ENCODE measurements at places on chromosomes 2 and 18.

GRCh38 chr2:196481324-196481697 is 158.2 kb upstream of the CCDC150 start:
- DNase-seq = peak; percentile 85

GRCh38 chr2:63817382-63817781 is 24.3 kb upstream of the UGP2 start:
- no peak for DNase-seq

DNA sequence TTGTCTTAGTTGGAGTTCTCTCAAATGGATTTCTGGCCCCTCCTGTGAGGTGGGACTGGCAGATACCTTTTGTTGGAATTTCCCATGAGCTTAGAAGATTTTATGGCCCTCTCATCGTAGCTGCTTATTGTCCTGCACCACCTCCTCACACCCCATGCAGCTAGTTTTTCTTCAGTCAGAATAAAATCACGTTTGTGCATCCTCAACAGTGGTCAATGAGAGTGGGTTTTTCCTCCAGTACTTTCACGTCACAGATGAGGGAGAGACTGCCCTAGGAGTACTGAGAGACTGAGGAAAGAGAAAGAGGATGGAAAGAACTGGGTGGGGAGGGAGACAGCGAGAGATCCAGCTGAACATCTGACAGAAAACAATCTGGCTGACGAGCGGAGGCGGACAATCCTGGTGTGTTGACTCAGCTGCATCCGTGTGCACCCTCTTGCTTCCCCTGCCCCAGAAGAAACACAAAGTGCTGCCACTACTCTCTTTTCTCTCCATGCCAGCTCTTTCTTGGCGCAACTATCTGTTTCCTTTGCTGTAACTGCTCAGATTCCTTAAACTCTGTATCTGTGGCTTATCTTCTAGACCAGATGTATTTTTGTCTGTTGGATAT is 7.4 kb downstream of the RAPGEF4 start:
- DNase-seq = no peak

DNA sequence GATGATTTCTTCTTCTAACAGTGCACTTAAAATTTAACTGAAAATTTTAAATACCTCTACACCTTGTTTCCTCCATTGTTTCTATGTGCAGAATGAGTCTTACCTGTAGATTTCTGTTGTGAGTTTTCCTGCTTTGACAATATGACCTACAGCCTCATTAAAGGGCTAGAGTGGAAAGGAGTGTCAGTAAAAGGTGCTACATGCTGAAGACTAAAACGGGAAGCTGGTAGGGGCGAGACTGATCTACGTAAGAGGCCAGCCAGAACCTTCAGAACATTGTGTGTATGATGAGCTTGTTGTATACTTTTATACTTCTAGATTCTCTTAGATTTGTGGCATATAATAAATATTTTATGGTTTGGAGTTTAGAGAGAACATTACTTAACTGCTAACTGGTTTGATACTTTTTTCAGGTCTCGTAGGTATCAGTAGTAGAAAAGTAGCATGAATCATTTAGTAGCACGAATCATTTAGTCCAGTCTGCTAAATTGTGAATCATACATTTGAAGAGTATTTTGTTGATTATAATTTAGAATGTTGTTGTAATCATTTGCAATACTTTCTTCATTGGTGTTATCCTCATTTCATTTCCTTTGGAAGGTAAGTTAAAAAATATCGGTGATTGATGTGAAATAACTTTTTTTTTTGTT is 14.3 kb downstream of the INSIG2 start:
- DNase-seq = no peak

DNA sequence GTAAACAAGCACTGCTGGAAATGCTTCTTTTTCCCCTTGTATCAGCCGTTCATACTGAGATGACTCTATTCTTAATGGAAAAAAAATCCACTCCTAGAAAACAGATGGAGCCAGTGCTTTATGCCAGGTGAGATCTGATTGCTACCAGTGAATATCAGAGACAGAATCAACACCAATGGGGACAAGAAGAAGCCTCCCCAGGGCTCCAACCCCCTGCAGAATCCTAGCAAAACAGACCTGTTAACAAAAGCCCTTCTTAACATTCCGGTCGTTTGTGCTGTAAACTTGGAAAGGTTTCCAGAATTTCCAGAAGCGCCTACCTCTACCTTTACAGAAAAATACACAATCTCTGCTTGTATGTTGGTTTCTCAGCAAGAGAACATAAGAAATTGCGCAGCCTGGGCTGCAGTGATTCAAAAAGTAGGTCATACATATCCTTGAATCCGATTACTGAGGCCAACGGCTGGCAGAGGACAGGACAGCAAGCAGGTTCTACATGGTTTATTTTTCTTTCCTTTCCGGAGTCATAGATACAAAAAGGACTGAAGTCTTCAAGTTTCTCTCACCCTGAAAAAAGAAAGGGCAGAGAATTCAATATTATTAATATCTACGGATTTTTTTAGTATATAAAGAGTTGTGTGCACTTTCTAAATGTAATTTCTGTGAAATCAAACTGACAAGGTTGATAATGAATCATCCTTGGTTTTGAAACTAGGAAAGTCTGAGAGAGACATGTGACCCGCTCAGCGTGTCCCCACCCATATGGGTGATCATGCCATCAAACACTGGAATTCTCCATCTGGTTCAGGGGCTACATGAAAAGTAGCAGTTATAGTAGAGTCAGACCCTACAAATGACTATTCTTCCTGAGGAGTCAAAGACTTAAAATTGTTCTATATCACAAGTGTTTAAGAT is 266.7 kb upstream of the MGAT5 start:
- DNase-seq = peak; percentile 40

GRCh38 chr2:237889811-237890210 is 30.4 kb downstream of the RAMP1 start:
- no peak for DNase-seq

DNA sequence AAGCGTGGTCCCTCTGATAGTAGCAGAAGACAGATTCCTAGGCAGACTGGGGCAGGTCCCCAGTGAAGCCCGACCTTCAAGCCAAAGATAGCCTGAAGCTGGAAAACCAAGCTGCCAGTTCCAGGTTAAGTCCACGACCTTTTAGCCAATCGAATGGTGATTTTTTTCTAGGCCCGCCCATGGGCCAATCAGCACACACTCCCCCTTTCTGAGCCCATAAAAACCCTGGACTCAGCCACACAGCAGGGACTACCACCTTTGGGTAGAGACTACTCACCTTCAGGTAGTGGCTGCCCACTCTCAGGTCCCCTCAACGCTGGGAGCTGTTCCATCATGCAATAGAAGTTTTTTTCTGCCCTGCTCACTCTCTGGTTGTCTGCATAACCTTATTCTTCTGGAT is 14.5 kb upstream of the ADI1 start:
- DNase-seq = no peak

- DNase-seq = no peak
Measured at GRCh38 chr2:3465844-3466481, 53.4 kb downstream of the ADI1 start.

DNA sequence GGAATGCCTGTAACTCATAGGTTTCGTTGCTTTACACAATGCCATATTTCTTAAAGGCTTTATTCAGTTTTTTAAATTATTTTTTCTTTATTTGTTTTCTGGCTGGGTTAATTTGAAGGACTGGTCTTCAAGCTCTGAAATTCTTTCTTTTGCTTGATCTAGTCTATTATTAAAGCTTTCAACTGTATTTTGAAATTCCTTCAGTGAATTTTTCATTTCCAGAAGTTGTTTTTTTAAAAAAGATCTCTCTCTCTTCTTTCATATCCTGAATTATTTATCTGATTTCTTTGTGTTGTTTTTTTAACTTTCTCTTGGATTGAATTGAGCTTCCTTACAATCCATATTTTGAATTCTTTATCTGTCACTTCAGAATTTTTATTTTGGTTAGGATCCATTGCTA is 239.9 kb upstream of the CTAGE1 start:
- no peak for DNase-seq

DNA sequence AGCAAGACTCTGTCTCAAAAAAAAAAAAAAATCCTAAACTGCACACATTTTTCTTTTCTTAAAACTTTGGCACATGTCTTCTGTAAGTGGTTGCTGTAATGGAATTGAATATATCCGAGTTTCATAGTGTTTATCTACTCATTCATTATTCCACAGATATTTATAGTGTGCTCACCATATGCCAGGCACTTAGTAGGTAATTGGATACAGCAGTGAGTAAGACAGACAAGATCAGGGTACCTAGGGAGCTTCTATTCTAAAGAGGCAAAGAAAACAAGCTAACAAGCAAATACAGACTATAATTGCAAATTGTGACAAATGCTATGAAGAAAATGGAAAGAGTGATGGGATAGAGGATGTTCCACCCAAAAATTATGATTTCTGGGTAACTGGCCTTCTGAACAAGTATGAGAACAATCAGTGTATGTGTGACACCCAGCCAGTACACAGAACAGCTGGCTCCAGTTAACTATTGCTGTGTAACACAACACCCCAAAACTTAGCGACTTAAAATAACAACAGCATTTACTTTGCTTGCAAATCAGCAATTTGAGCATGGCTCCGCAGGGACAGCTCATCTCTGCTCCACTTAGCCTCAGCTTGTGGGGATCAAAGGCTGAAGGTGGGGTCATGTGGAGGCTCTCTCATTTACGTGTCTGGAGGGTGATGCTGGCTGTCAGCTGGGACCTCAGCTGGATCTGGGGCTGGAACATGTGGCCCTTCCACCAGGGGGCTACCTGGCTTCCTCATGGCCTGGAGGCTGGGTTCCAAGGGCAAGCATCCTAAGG is 224.9 kb downstream of the INSIG2 start:
- no peak for DNase-seq

- DNase-seq = no peak
Measured at GRCh38 chr2:226649201-226649600, 150.4 kb downstream of the IRS1 start.

DNA sequence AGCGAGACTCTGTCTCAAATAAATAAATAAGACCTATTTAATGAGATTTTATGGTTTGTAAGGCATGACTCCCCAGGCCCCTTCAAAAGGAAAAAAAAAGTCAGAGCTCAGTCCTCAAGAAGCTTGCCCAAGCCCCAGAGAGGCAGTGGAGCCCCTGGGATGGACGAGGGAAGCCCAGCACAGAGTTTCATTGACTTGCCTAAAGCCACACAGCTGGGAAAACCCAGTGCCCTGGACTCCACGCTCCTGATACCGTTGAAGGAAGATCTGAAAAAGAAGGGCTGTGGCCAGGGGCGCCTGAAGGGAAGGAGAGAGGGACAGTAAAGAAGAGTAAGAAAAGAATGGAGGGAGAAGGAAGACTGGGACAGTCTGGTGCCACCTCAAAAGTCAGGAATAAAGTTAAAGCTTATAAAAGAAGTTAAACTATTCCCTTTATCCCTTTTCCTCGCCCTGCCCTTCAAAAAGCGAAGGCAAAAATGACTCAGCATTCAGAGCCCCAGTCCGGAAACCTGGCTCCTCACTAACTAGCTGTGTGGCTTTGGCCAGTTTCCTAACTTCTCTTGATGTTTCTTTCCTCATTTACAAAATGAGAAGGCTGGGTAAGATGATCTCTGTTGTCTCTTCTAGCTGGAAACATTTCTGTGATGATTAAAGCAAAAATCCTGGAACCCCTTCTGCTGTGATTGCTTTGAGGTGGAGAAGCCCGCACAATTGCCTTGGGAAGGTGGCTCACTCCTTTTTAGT is 46.7 kb downstream of the LYPD1 start:
- peak; percentile 72 for DNase-seq

DNA sequence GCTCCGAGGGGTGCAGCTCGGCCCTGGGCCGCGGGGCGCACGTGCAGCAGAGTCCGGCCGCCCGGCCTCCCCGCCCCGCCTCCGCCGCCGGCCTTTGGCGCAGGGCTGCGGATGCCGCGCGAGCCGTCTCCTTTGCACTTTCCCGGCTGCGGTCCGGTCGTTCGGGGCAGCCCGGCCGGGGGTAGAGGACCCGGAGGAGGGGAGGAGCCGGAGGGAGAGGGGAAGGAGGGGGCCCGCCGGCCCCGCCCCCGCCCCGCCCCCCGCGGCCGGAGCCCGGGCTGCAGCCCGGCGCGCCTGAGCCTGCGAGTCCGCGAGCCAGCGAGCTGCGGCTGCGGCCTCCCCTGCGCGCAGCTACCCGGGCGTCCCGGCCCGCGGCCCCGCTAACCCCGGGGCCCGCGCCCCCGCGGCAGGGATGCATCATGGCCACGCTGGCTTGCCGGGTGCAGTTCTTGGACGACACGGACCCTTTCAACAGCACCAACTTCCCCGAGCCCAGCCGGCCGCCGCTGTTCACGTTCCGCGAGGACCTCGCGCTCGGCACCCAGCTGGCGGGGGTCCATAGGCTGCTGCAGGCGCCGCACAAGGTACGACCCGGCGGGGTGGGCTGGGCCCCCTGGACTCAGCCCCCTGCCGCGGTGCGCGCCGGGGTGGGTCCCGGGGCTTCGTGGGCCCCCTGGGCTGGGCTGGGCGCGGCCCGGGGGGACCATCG is at the start of gene FHOD3:
FHOD3 (plus strand) TSS at position 297 of the 709 bp plus-strand sequence; CDS start at position 420, 123 bp downstream.
- no peak for DNase-seq

DNA sequence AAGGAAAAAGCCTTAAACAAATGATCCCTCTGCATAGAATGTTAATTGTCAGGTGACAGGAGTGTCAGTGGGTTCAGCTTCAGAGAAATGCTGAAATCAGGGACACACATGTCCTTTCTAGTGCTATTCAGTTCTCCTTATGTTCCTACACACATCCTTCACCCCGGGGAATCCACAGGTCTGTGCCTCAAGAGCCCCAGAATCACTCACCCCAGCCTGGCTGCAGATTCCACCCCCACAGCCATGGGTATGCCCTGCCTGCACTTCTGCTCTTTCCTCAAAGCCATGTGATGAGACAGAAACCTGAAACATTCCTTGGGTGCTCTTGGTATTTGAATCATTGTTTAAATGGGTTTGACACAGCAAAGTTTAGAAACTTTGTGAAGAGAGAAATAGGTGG is 27.4 kb upstream of the FZD7 start:
- no peak for DNase-seq

DNA sequence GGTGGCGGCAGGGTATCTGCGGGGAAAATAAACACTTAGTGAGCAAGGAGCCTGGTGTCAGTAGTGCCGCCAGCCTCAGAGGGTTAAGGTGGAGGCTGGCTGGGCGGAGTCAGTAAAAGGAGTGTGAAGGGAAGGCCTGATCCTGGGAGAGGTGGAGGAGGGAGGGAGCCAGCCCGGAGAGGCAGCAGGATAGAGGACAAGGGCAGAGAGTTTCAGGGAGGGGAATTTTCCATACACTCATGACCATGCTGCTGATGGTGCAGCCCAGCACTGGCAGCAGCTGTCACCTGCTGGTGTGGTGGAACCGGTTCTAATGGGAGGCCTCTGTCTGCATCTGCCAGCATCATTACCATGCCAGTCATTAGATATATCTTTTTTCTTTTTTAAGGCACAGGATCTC is 2.0 kb upstream of the TEX44 start:
- no peak for DNase-seq

DNA sequence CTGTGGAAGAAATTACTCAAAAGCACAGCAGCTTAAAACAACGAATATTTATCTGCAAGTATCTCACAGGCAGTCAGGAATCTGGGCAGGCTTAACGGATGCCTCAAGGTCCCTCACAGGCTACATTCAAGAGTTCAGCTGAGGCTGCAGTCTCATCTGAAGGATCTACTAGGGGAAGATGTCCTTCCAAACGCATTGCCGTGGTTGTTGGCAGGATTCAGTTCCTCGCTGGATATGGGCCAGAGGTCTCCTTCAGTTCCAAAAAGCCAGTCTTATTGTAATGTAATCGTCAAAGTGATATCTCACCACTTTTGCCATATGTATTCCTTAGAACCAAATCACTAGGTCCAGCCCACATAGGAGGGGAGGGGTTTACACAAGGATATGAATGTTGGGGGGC is 98.2 kb upstream of the EPAS1 start:
- no peak for DNase-seq
